ENCODE measurements at places on chromosomes 5 and 9.

DNA sequence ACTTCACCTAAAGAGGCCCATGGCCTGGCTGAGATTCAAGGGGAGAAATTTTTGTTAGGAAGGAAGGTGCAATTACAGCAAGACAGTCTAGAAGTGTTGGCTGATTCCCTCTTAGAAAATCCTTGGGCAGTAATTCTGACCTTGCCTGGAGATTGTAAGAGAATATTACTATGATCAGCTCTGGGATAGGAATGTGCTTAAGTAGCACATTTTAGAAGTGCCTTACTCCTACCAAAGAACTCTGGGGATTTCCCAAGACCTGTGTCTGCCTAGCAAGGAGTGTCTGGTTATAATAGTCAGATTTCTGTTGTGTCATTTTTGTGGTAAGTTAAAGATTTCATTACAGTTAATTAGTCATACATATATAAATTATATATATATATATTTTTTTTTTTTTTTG is 52.3 kb downstream of the NLN start:
- peak; percentile 89 for DNase-seq

GRCh38 chr9:133252301-133253020 is 22.5 kb downstream of the ABO start:
- DNase-seq: peak; percentile 27

DNA sequence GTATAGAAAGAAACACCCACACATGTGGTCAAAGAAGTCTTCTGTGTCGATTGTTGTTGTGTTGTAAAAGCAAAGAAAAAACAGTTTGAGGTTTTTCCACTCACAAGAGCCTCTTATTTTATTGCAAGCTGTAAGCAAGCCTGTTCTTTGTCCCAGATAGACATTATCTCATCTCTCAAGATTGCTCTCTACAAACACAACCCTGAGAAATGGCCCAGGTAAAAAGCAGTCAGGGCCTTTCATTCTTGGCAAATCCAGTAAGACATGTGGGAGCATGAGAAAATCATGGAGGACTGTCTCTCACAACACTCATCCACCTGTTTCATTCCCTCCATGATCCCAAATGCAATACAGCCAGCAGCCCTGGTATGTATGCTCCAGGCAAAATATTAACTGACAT is 286.6 kb upstream of the POU5F2 start:
- DNase-seq: peak; percentile 55

DNA sequence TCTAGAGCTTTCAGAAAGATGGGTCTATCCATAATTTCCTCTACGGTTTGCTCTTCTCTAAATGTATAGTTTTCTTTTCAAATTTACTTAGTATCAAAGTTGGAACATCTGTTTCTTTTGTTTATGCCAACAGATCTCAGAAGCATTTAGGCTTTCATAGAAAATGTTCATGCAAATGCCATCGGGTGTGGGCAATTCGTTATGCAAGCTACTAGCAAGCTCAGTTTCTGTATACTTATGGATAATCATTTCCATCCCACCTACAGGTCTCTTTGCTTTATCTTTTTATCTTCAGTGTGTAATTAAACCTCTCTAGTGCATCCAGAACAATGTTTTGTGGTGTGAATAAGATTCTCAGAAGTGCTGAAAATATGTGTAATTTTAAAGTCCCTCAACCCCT is 59.9 kb downstream of the NUDT12 start:
- no peak for DNase-seq

DNA sequence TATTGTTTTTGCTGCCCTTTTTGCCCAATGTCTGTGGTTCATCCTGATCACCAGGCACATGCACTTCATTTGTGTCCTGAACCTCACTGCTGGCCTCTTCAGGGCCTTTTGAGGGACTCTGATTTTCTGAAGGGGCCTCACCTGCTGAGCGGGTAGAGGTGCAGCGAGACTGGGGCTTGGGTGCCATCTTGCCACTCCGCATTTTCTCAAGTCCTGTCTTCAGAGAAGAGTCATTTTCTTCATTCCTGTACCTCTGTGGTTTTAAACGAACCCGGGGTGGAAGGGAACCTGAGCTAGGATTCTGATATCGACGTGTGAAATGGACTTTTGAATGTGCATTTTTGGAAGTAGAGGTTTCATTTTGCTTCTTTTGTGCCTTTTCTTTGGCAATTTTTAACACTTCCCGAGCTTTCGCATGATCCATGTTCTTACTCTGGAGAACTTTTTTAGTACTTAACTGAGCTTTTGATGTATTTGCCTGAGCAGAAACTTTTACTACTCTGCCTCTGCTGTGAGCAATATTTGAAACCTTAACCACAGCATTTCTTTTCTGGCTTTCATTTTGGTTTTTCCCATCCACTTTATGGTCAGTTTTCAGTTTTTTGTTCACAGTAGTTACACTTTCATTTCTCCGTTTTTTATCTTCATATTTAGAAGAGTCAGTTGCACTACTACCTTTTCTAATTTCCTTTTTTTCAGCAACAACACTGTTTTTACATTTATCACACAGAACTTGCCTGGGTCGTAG is 26.1 kb downstream of the PWWP2A start:
- no peak for DNase-seq

DNA sequence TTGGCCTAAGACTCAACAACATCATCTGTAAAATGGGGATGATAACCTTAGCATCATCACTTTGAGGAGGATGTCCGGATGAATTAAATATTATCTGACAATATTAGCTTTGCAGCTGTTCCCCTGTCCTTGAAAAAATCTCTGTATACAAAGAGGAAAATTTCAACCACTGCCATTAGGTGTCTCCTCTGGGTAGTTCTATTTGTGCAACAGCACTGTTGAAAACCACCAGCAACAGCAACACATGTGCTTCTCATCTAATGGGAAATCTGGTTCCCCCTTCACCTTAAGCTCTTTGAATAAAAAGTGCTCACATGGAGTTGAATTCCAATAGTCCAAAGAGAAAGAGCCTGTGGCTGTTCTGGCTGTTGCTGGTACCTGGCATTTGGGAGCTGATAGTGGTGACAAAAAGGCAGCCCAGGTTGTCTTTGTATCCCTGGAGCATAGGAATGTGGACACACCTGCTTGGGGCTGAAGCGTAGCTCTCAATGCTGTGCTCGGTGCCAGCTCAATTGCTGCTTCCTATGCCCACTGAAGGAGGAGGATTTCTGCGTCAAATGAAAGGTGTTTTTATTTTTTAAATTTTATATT is 322.1 kb upstream of the MSX2 start:
- no peak for DNase-seq

- no peak for DNase-seq
Observed at GRCh38 chr9:136983656-136984314, 992 bp downstream of the LCNL1 start.

DNA sequence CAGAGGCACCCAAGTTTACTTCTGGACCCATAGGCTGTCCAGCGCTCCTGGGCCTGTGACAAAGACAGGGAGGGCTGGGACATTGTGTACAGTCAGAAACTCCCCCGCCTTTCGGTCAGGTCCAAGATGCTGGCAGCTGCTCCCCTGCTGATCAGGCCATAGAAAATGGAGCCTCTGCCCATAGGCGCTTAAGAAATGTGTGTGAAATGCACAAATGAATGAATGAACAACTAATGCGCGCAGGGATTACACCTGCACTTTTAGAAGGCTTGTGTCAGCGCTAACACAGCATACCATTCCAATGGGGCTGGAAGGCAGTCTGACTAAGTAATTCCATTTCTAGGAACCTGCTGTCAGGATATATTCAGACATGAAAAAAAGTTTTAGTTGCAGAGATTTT is 16.3 kb downstream of the PTPN3 start:
- no peak for DNase-seq

- no peak for DNase-seq
Observed at GRCh38 chr9:18429070-18429469, 44.9 kb upstream of the ADAMTSL1 start.

GRCh38 chr9:110355911-110356310 is 18.2 kb upstream of the TXNDC8 start:
- no peak for DNase-seq

DNA sequence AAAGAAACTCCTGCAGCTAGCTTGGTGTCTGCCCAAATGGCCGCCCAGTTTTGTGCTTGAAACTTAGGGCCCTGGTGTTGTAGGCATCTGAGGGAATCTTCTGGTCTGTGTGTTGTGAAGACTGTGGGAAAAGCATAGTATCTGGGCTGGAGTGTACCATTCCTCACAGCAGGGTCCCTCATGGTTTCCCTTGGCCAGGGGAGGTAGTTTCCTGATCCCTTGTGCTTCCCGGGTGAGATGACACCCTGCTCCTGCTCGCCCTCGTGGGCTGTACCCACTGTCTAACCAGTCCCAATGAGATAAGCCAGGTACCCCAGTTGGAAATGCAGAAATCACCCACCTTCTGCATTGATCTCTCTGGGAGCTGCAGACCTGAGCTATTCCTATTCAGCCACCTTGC is 182.8 kb downstream of the GDNF start:
- DNase-seq: no peak

GRCh38 chr5:167030500-167031120 is 1260.8 kb upstream of the WWC1 start:
- no peak for DNase-seq

- DNase-seq: no peak
Observed at GRCh38 chr9:87529671-87530070, 32.0 kb downstream of the DAPK1 start.

DNA sequence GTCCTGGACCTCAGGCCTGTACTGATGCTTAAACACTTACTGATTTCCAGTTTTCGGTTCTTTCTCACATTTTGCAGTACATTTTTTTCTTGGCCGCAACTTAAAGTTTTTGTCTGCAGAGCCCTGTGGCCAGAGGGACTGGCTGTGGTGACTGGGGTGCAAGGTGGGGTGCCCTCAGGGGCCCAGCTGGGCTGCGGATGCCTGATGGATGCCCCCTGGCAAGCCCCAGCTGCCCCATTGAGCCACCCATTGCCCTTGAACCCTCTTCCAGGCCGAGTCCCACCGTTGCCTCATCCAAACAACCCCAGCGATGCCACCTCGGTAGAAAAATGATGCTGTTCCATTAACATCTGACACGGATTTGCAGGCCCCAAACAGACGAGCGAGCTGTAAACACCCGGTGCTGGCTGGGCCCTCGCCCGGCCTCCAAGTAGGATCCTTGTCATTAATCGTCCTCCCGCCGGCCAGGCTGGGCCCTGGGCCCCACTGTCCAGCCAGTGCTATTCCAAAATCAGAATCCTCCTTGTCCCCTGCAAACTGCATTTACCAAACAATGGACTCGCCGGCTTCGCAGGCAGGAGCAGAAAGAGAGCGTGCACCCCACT is 107.9 kb downstream of the PHF2 start:
- no peak for DNase-seq

GRCh38 chr9:124124729-124125650 is 113.4 kb downstream of the LHX2 start:
- DNase-seq: no peak
